ENCODE measurements at places on chromosomes 13 and 19. TPM values are rescaled to one million over a fixed set of nuclear protein-coding genes. Genes with fewer than 3 reads are reported as not detected.

DNA sequence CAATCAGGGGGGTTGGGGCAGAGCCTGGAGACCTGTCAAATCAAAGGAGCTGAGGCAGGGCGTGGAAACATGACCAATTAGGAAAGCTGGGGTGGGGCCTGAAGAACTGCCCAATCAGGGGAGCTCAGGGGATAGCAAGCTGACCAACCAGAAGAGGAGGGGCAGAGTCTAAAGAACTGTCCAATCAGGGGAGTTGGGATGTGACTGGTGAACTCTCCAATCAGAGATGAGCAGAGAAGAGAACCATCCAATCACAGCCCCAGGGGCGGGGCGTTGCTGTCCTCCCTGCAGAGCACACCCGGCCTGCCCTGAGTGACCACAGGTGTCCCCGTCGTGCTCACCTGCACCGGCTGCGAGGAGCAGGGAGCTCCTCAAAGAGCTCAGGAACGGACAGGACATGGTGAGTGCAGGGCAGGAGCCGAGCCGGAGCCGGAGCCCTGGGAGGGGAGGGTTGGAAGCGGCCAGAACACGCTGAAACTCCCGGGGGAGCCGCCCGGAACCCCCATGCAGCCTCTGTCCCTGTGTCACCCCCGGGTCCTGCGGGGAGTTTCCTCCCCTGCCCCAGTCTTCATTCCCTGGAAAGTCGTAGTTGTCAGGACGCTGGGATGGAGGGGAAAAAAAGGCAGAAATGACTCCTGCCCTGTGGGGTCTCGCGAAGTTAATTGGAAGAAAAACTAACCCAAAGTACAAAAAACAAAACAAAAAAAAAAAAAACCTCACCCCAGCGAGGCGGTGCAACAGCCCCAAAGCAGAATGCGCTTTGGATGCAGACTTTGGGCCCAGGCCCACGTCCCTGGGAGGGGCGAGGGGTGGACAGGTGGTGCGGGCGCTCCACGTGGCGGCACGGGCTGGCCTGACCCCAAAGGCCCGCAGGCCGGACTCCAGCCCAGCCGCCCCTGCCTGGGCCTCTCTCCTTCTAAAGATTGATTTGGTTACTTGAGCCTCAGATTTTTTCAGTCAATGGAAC, at the start of gene ZNF556:
Gene ZNF556 (plus strand): TSS at position 311 of the 967 bp plus-strand sequence. CDS start 87 bp downstream, at position 398.
- DNase-seq: no peak

GRCh38 chr13:45592758-45593157, 22.8 kb downstream of the ERICH6B start:
- no peak for DNase-seq

- DNase-seq: no peak
Observed at GRCh38 chr19:57664269-57665127, 4.2 kb upstream of the ZSCAN4 start.

GRCh38 chr19:8457209-8457608, 12.4 kb downstream of the HNRNPM start:
- DNase-seq: no peak

DNA sequence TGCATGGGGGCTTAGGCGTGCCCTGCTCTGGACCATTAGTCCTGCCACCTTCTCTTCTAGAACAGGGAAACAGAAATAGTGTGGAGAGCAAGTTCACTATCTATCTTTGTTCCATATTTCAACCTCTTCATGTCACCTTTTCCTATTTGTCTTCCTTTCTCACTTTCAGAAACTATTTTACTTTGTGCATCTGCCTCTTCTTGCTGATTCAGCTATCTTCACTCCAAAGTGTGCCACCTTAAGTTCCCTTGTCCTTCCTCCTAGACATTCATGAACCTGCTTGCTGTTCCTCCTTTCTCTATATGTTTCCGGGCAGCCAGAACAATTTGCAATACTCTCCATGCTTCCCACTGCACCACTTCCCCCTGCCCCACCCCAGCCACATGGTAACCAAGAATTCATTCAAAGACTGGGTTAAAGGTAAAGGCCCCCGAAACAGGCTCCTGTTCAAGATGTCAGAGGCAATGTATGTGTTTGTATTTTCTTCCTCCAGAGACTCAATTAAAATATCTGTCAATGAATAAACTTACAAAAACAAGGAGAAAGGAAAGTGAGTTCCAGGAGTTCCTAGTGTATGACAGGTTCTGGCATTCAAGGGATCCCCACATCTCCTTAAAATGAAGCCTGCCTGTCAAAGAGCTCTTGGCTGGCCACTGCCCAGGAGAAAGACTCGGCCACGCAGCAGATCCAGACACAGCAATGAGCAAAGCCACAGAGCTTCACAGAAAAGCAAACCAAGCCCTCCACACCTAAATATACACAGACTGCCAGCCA, 268.1 kb downstream of the DNAJC15 start:
- no peak for DNase-seq

- no peak for DNase-seq
Observed at GRCh38 chr13:79119578-79120107, 286.4 kb downstream of the RBM26 start.

DNA sequence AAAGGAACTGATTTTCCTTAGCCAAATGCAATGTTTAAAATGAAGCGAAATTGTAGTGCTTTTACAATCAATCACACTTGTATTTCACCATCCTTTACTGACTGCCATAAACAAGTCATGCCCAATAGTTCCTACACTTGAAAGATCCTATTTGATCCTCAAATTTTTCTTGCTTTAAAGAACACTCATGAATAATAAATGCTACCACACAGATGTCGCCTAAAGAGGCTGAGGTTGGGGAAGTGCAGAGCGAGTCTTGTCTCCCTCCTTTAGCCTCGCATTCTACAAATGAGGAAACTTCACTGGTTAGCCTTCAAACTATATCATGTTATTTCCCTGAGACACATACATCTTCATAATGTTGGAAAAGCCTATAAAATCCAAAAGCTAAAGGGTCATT, 18.7 kb upstream of the AMER2 start:
- no peak for DNase-seq

DNA sequence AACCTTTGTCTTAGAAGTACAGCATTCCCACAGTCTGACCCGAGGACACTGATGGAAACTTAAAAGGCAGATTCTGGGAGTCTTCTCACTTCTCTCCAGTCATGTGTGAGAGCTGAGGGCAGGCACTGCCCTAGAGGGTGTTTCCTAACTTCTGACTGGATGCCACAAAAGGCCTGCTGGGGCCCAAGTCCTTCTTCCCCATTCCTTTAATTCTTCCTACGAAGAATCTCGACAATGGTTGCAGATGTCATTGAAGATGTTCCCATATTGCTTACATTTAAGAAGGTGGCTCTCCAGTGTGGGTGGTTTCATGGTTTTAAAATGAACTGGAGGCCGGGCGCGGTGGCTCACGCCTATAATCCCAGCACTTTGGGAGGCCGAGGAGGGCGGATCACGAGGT, 27.4 kb upstream of the ZNF564 start:
- no peak for DNase-seq

Gene LAIR2
- not detected for total RNA-seq

Gene IRF2BP1
- 27.1 TPM for total RNA-seq
